Stimulated activated naive CD8-positive, alpha-beta T cell treated with anti-CD3 and anti-CD28 coated beads, Interleukin-15, Interleukin-2, amounts not matched to agents 100 U/mL and 50 U/mL, for 24 hours (primary cell): ENCODE measurements at places on chromosomes 1 and 21.

GRCh38 chr1:27744556-27744955 lies 18.8 kb downstream of the FAM76A start:
- no peak for DNase-seq

DNA sequence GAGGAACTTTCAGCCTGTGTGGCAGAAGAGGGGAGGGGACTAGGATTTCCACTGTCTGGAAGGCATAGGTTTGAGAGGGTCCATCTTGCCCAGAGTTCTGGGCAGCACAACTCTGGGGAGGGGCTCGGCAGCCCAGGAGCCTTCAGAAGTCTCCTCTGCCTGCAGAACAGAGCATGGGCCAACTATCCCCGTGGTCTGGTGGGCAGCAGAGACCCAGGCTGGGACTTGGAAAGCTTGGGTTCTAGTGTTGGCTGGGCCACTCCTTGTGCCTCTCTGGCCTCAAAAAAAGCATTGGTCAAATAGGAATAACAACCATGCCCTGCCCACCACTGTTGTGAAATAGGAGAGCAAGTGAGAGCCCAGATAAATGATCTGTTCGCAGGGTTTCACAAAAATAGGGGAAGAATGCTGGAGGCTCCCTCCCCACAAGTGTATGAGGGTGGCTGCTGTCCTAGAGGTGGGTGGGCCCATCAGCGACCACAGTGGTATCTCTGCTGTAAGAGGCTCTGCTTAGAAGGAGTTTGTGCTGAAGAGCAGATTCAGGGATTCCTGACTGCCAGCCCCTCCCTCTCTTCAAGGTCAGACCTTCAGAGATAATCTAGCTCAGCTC lies 8.9 kb downstream of the EPHA10 start:
- no peak for DNase-seq

DNA sequence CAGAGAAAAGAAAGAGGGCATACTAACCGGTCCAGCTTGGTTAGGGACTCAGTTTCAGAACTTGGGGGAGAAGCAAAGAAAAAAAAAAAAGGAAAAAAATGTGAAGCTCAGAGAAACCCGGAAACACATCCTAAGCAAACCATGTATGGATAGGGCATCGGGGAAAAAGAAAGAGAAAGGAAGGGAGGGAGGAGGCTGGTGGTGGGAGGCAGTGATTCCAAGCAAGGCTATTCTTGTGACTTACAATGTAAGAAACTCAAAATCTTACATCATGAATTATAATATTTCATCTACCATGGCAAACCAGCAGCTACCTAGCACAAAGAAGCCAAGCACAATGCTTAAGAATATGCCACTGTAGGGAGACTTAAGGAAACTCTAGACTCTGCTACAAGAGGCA lies 60.3 kb downstream of the UBR4 start:
- DNase-seq: no peak

DNA sequence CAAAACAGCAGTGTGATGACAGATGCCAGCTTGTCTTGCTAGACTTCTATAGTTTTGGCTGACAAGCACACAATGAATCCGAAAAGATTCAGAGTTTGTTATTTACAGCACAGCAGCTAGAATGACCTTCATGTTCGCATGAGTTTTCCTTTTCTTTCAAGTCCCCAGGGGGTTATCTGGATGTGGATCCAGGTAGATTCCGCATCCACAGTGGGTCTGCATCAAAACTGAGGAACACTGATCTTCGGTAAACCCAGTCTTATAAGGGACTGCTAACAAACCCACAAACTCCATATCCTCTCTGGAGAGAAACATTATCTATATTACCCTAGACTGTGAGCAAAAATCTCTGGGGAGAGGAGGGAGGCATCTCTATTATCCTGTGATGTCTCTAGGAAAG lies 69.0 kb upstream of the DEPDC1 start:
- DNase-seq: no peak

DNA sequence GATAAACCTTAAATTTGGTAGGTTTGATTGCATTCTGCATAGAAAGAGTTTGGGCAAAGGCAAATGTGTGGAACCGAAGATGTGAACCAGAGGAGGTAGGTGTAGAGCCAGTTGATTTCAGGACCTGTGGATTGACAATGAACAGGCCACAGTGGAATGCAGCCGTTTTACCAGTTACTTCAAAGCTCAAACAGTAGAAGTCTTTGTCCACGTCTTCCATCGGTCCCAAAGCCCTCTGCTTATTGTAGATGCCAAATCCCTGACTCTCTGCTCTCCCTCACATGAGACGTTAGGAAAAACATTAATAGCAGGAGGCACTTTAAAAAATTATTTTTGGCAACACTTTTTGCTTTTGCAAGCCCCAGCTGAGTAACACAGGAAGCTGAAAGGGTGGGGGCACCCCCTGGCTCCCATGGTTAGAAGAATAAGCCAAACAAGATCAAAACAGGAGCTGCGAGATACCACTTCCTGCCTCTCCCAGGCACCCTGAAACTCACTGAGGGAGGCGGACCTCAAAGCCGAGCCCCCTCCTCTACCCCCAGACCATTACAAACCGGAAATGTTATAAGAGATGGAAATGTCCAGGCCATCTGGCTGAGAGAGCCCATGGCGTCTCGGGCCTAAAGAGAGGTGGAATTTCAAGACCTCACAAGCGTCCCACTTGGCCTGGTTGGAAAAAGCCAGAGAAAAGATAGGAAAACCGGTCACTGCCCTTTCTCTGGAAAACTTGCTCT lies 13.5 kb downstream of the TRAF3IP3 start:
- peak; percentile 77 for DNase-seq
